Stimulated activated CD4-positive, alpha-beta T cell treated with anti-CD3 and anti-CD28 coated beads, Interleukin-1b, Interleukin-23, amount 100 ng/mL, for 48 hours (primary cell): ENCODE measurements at places on chromosomes 12 and 14.
A peak's percentile ranks its signal among the peaks of the same experiment; 100 is the strongest.

- no peak for DNase-seq
Observed at GRCh38 chr14:49512147-49512551, 74.0 kb downstream of the RPS29 start.

DNA sequence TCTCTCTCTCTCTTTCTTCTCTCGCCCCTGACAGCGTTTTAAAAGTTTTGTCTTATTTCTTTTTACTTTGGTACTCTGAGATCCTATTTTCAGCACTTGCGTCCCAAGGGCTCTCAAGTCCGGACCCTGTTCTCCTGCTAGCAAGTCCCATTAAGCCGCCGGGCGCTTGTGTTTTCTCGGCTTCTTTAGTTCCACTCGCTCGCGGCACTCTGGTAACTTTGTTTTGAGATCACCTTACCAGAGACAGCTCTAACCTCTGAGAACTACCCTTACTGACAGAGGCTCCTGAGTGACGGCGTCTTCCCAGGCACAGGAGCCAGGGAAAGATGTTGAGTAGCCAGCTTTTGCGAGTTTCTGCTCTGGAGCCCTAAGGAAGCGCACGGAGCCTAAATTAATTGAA, 2.7 kb upstream of the MYF5 start:
- no peak for DNase-seq

- DNase-seq: no peak
Observed at GRCh38 chr12:121085069-121085468, 46.0 kb upstream of the OASL start.

GRCh38 chr14:96830946-96831345, 33.8 kb downstream of the VRK1 start:
- DNase-seq: no peak

DNA sequence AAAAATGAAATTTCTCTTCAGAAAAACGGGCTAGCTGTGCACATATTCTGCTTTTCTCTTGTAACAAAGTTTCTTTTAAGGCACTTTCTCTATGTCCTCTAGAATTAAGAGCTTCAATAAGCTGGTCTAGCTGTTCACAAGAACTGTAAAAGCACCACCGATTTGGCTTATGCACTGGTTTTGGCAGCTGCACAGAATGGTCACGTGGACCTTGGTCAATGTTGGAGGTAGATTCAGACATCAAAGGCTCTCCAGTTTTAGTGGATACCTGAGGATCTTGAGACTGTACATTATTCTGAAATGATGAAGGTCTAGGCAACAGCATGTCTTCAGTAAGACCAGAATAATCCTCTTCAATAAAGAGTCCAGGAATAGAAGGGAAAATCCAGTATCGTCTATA, 61.5 kb upstream of the CFL2 start:
- DNase-seq: no peak

DNA sequence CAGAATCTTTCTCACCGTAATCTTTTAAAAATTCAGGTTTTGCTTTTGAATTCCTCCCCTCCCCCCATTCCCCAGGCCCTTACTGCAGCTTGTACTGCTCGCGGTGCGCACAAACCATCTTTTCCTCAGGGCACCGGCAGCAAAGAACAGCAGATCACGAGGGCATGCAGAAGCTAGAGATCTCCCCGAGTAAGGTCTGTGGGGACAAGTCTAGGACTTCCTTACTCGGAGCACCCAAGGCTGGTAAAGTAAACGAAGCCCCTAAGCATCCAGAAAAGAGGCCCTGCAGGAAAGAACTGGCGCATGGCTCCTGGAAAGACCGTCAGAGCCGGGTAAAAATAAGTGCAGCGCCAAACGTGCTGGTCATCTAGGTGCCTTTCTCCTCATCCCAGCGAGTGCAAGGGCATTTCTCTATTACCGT, 727 bp downstream of the LDHB start:
- DNase-seq: peak; percentile 52

DNA sequence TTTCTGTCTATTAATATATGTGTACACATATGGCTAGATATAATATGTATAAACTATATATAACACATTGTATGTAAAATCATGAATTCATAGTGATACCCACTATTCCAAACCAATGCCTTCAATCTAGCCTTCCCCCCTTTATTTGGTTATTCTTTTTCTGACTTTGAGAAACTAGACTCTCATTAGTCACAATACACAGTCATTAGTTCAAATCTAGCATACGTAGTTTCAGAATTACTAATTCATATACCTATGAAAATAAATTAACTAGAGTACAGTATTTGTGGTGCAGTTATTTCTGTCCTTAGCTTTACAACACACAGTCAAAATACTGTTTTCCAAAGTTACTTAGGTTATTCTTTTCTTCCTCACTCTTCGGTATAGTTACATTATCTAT, 268.2 kb downstream of the DPF3 start:
- no peak for DNase-seq

GRCh38 chr12:117036046-117036445, 63.2 kb downstream of the TESC start:
- no peak for DNase-seq

DNA sequence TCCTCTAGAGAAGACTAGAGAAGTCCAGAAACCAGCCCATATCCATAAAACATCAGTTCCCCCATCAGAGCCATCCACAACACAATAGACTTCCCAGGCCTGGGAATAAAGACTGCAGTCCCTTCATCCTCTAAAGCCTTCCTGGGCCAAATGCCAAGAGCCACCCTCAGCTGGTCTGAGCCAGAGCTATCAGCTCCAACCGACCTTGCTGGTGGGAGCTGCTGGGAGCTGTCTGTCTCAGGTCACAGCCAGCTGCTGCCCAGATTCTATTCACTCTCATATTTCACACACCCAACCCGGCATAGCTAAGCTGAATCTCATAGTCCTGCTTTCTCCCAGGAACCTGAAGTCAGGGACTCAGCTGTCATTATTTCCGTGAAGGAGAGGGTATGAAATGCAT, 10.9 kb upstream of the TFCP2 start:
- DNase-seq: no peak

GRCh38 chr12:116282371-116283286, 5.1 kb upstream of the MED13L start:
- no peak for DNase-seq

- no peak for DNase-seq
Observed at GRCh38 chr14:92496191-92496857, 17.3 kb upstream of the RIN3 start.

- no peak for DNase-seq
Observed at GRCh38 chr12:6303071-6303470, 7.4 kb upstream of the PLEKHG6 start.

GRCh38 chr14:50607181-50607580, 47.2 kb downstream of the ATL1 start:
- peak; percentile 54 for DNase-seq

DNA sequence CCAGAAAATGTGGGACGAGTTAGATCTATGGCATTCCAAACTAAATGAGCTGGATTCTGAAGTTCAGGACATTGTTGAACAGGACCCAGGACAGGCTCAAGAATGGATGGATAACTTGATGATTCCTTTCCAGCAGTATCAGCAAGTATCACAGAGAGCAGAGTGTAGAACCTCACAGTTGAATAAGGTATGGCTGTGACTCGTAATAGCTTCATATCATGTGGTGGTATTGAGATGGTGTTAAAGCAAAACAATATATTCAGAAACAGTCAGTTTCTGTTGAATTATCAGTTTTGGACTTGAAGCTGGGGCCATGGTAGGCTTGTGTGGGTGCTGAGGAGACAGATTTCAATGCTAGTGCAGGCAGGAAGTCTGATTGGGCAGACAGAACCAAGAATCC, 213.7 kb downstream of the ESR2 start:
- DNase-seq: no peak

DNA sequence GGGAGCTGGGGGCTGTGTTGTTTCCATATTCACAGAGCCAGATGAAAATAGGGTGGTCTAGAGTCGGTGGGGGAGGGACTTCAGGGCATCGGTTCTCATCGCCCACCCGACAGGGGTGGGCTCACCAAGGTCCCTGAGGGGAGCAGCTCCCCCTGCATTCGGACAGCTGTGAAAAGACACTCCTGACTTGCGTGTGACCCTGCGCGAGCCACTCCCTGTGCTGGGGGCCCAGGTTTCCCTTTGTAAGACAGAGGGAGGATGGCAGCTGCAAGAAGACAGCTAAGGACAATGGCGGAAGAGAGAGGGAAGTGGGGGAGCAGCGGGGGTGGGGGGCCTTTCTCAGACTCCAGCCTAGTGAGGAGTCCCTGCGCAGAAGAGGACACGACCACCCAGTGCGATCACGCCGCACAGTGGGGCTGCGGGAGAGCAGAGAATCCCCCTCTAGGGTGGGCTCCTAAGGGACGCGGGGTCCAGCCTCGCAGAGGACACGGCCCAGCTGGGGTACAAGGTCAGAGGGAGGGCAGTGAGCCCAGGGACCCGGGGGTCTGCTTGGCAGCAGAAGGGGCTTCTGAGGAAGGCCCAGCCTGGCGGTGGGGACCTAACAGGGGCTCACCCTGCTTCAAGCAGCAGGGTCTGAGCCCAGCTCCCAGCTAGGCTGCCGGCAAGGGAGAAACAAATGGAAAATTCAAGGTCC, 326.9 kb upstream of the DIO3 start:
- DNase-seq: no peak

GRCh38 chr12:106249411-106250135, 1.8 kb upstream of the CKAP4 start:
- DNase-seq: no peak

DNA sequence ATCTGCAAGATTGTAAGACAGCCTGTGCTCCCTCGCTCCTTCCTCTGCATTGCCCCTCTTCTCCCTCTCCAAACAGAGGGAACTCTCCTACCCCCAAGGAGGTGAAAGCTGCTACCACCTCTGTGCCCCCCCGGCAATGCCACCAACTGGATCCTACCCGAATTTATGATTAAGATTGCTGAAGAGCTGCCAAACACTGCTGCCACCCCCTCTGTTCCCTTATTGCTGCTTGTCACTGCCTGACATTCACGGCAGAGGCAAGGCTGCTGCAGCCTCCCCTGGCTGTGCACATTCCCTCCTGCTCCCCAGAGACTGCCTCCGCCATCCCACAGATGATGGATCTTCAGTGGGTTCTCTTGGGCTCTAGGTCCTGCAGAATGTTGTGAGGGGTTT, 37.4 kb downstream of the DAD1 start:
- DNase-seq: no peak

DNA sequence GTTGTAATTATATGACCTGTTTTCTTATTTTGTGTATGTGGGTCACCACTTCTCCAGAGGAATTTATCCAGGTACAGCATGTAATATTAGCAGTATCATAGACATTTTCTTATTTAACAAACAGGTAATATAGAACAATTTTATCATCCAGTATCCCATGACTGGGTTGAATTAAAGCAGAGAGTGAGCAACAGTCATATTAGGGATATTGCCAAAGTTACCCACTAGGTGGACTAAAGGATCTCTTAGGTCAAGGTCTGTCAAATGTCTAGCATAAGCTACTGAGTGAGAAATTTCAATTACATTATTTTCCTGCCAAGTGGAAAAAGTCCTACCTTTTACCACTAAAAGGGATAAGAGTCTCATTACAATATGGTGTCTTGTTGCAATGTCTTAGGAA, 62.1 kb upstream of the TRIM9 start:
- no peak for DNase-seq

DNA sequence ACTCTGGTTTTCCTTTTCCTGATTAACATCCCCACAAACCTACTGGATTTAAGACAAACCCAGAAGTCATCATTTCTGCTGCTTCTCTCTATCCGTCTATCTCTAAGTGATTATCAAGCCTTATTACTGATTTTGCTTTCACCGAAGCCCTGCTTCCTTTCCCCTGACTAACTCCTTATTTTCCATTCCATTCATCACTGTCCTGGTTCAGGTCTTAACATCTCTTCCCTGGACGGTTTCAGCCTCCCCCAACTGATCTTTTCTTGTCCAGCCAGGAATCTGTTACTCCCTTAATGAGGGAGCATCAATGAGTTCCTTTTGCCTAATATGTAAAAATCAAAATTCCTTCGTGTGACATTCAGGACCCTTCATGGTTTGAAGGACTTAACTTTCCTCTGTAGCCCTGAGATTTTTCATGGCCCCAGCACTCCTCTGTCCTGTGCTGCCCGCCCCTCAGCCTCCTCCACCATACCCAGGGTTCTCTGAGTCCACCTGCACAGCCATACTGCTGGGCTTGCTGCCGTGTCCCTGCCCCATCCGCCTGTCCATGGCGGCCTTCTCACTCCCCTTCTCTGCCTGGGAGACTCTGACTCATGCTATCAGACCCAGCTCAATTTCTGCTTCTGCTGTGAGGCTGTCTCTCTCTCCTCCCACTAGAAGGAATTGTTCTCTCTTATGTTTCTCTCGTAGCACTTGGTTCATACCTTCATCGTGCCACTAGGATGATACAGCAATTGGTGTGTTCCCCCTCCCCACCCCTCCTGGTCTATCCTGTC, 167.8 kb upstream of the HIF1A start:
- no peak for DNase-seq
